ENCODE measurements at places on chromosomes 2 and 18.

GRCh38 chr18:67514901-67515540 is 1.5 kb downstream of the DSEL start:
- no peak for DNase-seq

DNA sequence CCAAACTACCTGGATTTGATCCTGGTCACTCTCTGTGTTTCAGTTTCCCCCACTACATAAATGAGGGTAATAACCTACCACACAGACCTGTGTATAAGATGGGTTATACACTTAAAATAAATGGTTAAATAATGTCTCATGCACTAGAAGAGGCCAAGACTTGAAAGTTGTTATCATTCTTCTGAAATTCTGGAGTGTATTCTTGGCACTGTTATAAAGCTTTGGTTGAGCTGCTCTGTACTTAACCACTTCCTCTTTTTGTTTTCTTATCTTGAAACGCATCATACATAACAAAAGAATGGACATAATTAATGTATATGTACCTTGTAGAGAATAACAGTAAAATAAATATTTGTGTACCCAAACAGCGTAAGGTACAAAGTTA is 281.0 kb downstream of the AFF3 start:
- DNase-seq, result peak; percentile 70

DNA sequence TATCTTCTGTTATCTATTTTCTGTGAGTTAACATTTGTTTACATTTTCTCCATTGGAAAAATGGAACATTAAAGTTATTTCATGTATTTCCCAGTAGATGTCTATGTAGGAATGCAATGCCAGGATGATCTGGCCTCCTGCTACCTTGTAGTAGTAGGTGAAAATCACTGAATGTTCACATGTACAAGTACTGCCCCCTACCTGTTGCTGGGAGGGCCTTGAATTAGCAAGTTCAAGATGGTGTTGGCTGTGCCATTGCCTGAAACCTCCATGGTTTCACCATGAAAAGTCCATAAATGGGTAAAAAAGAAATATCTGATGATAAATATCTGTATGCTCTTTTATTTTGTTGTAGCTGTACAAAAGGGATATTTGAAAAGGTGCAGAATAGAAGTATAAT is 30.7 kb downstream of the XRCC5 start:
- DNase-seq, result no peak

- DNase-seq, result no peak
These were observed 18.9 kb upstream of the BAZ2B start for GRCh38 chr2:159635006-159635789.

DNA sequence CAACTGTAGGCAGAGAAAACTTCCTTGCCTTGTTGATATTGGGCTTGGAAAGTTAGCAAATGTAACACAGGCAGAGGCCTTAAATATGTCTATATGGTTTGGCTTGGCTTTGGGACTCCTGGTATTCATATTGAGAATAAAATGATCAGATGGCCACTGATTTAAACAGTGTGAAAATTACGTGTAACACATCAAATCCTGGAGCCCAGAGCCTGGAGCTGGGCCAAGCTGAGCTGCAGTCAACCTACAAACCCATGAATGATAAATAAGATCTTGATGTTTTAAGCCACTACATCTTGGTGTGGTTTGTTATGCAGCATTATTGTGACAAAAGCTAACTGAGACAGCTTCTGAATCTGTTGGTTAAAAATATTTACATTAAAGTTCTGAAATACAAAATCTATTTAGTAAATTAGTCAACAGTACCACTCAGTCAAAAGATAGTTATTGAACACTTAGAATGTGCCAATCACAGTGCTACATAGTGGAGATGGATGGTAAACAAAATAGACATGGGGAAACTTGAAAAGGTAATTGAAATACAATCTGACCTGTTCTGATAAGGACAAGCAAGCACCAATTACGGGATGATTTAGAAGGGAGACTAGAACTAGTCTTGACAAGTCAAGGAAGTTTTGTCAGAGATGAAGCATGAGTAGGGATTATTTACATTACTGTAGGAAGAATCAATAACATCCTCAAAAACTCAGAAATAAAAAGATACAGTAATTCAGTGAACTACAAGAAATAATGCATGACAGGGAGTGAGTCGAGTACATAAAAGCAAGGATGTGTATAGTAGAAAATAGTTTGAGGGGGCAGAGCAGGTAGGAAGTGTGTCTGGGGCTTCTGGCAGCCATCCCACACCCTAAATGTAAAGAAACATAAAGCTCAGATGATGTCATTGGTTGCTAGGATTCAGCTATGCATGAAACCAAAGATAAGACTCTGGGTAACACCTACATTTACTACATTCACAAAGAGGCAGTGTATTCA is 157.7 kb downstream of the HNMT start:
- DNase-seq, result no peak

DNA sequence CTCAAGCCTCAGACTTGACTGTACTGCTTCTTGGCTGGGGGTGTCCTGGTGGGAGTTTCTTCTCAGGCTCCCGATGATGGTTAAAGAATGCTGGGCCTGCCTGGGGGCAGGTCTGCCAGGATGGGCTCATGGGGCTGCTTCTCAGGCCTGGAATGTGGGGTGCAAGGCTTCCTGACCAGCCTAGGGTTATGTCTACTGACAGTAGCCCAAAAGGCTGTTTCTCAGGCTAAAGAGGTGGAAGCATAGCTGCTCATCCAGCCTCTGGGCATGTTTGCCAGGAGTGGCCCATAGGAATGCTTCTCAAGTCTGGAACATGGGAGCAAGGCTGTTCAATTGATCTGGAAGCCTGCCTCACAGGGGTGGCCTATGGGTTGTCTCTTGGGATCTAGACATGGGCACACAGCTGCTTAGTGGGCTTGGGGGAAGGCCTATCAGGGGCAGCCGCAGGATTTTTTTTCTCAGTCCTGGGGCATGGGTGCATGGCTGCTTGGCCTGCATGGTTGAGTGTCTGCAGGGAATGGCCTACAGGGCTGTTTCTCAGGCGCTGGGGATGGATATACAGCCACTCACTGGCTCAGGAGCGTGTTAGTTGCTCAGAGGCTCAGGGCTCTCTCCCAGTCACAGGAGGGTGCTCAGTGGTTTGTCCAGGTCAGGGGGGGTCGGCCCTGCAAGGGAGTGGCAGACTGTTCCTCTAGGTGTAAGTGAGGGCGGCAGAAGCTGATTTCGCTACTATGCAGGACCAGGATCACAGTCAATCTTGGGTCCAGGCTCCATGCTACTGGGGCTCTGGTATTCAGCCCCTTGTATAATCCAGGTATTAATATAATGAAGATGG is 617.3 kb upstream of the REG3G start:
- DNase-seq, result no peak

Measured in LNCaP clone FGC (cell line).